ENCODE measurements at places on chromosomes 16 and 17.

GRCh38 chr17:39599004-39599664 is 8.6 kb downstream of the NEUROD2 start:
- DNase-seq = no peak

DNA sequence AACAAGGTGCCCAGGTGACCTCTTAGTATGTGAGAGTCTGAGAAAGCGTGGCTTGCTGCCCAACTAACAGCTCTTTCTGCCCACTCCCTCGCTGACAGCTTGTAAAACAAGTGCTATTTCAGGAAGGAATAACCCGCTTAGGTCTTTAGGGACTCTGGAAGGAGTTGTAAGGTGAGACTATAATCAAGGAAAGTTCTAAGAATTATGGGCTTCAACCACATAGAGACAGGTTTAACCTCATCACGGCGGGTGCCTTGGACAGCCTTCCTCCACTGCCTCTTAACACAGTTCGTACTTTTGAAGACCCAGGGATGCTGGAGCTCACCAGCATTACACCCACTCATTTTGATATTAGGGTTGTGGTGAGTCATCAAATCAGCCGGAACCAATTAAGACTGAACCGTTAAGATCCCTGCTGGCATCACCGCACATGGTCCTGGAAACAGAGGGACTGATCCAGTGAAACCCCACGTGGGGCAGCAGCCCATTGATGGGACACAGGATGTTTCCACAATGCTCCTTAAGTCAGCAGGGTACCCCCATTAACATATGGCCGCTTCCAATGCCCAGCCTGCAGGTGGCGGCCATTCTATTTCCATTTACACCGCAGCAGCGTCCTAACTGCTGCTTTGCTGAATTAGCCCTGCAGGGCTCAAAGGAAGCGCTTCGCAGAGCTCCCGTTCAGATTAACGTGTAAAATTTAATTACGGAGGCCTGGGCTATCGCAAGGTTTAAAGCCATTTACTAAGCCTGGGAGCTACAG is 176.6 kb upstream of the SDK2 start:
- DNase-seq = no peak

DNA sequence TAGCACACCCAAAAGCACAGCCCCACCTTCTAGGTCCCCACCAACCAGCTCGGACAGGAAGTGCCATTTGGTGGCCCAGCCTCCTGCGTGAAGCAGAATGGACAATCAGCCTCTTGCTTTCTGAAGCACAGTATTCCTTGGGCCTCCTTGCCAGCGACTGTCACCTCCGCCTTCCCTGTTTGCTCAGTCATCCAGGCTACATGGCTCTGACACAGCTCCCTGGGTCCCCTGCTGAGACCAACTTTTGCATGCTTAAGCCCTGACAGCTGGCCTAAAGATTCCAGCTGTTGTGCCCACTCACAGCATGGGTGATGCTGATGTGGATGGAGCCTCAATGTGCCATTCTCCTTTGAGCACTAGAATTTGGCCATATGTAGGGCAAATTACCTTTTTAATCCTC is 4.5 kb upstream of the CACNG5 start:
- DNase-seq = no peak

DNA sequence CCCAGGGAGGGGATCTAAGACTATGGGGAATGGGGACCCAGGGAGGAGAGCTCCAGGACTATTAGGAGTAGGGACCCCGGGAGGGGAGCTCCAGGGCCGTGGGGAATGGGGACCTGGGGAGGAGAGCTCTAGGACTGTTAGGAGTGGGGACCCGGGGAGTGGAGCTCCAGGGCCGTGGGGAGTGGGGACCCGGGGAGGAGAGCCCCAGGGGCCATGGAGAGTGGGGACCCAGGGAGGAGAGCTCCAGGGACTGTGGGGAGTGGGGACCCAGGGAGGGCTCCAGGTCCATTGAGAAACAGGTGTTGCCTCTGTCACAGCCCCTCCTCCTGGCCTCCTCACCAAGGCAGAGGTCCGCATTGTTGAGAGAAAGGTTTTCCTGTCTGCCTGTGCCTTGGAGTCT is 16.0 kb downstream of the MPRIP start:
- no peak for DNase-seq

- no peak for DNase-seq
These were observed 1.7 kb upstream of the GPT2 start for GRCh38 chr16:46882304-46882939.

- no peak for DNase-seq
These were observed 28.3 kb downstream of the PLCD3 start for GRCh38 chr17:45104029-45104428.

DNA sequence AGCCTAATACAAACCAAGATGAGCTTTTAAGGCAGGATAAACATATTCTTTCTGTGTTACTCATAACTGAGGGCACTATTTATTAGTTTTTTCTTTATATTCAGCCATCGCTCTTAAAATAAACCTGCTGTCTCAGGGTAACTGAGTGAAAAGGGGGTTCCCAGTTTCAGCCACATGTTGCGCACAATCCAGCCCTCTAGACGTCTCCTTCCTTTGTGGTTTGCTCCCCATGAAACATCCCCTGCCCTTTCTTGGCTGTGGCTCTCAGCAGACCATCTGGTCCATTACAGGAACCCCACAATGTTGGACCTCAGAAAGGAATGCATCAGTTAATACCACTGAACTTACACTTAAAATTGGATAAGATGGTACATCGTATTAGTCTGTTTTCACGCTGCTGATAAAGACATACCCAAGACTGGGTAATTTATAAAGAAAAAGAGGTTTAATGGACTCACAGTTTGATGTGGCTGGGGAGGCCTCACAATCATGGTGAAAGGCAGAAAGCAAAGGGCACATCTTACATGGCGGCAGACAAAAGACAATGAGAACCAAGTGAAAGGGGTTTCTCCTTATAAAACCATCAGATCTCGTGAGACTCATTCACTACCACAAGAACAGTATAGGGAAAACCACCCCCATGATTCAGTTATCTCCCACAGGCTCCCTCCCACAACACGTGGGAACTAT is 12.6 kb upstream of the IL21R start:
- DNase-seq = no peak

DNA sequence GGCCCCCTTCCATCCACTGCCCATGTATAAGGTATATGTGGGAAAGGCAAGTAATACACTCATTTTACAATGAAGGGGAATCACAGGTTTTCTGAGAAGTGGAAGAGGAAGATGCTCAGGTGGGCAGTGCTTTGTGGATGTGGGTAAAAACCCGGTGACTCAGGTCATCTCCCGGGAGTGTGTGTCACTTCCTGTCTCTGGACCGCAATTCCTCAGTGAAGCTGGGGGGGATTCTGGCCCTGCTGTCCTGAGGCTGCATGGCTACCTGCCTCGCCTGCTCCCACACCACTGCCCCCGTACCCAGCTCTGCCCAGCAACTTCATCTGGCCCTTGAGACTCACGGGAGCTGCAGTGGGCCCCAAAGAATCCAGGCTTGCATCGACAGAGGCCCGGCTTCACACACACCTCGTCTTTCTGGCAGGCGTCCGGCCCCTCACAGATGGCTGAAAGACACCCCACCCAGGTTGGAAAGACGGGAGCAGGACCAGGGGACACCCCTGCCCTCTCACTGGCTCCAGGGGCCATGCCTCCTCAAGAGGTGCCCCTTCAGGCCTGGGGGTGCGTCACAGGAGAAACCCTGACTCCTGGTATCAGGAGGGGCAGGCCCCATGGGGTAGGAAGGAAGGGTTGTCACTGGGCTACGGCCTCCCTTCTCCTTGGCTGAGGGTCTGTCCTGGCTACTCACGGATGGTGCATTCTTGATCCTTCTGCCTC is 882 bp downstream of the SCARF1 start:
- peak; percentile 37 for DNase-seq

DNA sequence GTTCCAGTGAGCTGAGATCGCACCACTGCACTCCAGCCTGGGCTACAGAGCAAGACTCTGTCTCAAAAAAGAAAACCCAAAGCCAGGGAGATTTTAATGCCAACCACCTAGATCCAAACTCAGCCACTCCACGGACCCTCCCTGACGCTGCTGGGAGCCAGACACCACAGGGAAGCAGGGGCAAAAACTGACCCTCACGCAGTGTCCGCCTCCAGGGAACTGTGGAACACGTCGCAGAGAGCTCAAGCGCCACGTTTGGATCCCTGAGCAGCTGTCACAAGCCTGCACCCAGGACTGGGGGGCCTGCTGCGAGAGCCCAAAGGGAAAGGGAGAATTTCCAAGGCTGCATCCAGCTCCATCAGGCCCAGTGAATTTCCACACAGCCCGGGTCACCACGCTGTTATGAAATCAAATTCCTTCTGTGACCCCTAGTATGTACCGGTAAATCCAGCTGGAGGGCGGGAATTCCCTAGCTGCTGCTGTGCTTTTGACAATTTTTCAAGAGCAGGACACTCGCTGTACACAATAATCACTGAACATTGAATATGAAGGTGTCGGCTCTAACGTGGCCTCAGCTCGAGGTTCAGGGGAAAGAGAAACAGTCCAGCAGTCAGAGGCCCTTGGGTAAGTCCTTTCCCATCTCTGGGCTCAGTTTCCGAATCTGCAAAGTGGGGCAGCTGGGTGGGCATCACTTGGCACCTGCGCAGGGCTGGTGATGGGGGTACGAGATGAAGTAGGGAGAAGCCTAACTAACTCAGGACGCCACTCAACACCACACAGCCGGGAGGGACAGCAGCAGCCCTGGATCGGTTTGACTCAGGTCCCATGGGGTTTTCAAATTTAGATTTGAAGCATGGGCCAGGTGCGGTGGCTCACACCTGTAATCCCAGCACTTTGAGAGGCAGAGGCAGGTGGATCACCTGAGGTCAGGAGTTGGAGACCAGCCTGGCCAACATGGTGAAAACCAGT is 8.6 kb downstream of the CARHSP1 start:
- DNase-seq = no peak

DNA sequence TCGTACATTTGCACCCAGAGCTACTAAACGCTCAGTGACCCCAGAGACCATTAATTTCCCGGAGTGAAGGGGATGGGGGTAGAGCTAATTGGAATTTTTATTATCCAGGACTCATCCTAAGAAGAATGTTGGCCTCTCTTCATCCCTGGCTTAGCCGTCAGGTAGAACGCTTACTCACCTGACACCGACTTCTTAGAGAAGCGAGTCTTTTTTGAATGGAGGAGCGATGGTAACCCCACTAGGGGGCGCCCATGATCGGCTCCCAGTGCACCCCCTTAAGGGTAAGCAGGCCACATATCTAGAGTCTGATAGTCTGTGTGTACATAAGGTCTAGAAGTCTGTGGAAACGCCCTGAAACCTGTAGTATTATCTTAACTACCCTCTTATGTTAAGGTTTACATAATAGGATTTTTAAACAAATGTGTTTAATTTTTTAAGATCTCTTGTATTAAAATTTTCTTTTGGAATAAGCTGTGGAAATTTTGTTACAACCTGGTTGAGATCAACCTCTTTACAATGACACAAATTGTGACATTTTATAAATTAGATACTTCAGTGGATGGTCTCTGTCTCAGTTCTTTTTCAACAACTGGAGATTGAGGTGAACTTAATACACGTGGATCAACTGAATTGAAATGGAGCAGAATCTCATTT is 229.8 kb downstream of the CPPED1 start:
- DNase-seq = peak; percentile 46

GRCh38 chr16:2194852-2195321 is 1.5 kb downstream of the CASKIN1 start:
- DNase-seq = peak; percentile 46

GRCh38 chr17:77821114-77821513 is 137.4 kb upstream of the TNRC6C start:
- DNase-seq = no peak

- DNase-seq = no peak
These were observed 22.6 kb downstream of the MAP3K3 start for GRCh38 chr17:63644846-63645245.

GRCh38 chr17:10631048-10631700 is 25.9 kb downstream of the MYH3 start:
- no peak for DNase-seq

DNA sequence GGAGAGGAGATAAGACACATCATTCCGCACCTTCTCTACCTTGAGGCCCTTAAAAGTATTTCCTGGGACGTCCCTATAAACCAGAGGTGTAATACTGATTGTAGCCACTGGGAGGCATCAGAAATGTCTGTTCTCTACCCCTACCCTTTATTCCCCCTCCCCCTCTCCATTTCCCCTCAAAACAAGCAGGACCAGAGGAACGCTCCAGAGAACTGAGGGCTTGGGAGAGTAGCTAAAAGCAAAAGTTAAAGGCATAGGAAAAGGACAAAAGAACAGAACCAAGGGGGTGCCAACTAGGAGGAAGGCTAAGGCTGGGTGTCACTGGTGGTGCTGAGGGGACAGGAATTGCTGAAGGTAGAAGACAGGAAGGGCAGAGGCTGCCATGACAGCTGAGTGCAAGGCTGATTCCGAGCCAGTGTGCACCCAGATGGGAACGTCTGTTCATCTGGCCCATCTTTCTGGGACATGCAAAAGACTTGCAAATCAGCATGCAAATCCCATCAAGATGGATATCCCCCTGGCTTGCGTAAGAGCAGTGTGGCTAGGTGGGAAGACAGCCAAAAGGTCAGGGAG is 6.7 kb downstream of the CAMTA2 start:
- DNase-seq = no peak

- no peak for DNase-seq
These were observed 552 bp downstream of the C17orf58 start for GRCh38 chr17:67995570-67996263.

- no peak for DNase-seq
These were observed 71.0 kb downstream of the CMC2 start for GRCh38 chr16:80935691-80936090.

DNA sequence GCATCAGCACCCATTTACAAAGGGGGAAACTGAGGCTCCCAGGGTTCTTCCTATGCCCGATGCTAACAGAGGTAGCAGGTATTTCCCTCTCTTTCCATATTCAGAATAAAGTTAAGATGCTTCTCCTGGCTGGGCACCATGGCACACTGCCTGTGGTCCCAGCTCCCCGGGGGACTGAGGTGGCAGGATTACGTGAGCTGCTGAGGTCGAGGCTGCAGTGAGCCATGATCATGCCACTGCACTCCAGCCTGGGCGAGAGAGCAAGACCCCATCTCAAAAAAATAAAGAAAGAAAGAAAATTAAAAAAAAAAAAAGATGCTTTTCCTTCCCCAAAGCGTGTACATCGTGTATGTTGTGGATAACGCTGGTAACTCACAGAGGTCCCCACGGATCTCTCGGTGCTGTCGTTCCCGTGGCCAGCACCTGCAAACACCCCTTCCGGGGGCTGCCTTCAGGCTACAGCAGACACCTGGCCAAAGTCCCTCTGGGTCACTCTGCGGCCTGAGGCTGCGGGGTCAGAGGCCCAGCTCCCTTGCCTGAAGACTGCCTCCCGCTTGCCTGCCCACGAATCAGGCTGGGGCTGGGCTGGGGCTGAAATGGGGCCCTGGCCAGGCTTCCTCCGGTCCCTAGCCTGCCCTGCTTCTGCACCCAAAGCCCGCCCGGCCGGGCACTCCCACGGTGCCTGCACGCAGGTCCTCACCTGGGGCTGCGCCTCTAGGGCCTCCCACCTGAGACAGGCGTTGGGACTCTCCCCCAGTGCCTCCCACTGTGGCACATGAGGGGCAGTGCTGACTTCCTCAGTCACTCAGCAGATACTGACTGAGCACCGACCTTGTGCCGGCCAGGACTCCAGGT is 63.1 kb downstream of the ZDHHC7 start:
- no peak for DNase-seq

All from activated CD4-positive, alpha-beta T cell treated with anti-CD3 and anti-CD28 coated beads, Interleukin-2, amount 50 U/mL, for 4 hours (primary cell).